Dorsolateral prefrontal cortex (tissue), 122 donors: ENCODE measurements at places on chromosomes 5 and 9. TPM values are rescaled to one million over a fixed set of nuclear protein-coding genes. Genes with fewer than 3 reads are reported as not detected.
A peak's percentile ranks its signal among the peaks of the same experiment; 100 is the strongest.

The FAM153A gene
- total RNA-seq: 58.0 TPM

The TSPAN17 gene
- 34.9 TPM for total RNA-seq

The MARCHF3 gene
- 7.1 TPM for total RNA-seq

The PCDHB2 gene
- total RNA-seq: 5.4 TPM

The C5orf15 gene
- 27.8 TPM for total RNA-seq

DNA sequence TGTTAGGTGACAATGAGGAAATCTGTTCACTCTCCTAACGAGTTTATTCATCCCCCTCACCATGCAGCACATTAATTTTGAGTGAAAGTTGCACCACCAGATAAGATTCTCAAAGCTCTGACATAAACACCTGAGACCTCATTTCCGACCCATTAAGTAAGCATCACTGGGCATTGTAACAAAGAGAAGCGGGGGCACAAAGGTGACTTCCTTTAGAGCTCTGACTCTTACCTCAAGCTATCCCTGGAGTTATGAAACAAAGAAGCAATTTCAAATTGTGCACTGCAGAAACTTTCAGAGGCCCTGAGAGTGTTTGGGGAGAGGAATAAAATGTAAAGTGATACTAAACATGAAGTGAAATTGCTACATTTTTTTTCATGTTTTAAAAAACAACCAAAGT is 29.5 kb downstream of the C5orf15 start:
- no peak for DNase-seq

GRCh38 chr5:112779531-112779930 is 41.8 kb downstream of the APC start:
- no peak for DNase-seq

DNA sequence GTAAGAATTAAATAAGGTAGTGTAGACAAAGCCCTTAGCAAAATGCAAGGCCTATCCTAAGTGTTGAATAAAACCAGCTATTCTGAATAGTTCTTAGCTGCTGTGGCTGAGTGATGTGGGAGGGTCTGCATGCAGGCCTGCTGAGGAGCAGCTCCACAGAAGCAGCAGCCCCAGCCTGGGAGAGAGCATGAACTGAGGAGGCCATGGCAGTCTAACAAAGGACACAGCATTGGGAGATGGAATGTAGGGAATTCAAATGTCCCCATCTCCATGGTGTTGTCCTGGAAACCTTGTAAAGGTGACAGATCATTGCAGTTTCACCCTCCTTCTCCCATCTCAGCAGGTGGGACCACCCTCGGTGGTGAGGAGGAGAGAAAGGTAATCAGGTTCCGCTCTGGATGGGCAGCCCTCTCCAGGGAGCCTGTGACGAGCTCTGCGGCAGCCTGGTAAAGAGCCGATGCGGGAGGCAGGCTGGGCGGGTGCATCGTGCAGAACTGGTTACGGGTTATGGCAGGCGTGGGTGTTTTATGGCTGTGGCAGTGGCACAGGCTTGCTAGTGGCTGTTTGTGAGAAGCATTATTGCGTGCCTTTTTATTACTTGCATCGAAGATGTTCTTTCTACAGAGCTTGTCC is 199.9 kb upstream of the GLRA1 start:
- no peak for DNase-seq

- DNase-seq: no peak
Observed at GRCh38 chr9:93319992-93320500, 131.4 kb upstream of the FAM120A start.

DNA sequence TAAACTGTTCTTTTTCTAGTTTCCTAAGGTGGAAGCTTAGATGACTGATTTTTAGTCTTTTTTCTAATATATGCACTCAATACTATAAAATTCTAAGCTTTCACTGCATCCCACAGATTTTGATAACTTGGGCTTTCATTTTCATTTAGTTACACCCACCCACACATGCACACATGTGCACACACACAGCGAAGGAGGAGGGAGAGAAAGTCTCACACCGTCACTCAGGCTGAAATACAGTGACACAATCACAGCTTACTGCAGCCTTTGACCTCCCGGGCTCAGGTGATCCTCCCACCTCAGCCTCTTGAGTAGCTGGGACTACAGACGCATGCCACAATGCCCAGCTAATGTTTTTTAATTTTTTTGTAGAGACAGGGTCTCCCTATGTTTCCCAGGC is 96.5 kb downstream of the SMIM23 start:
- no peak for DNase-seq

GRCh38 chr9:134959126-134959970 is 41.6 kb upstream of the FCN1 start:
- DNase-seq: peak; percentile 10

- DNase-seq: no peak
Observed at GRCh38 chr5:43209060-43209459, 17.0 kb downstream of the NIM1K start.

DNA sequence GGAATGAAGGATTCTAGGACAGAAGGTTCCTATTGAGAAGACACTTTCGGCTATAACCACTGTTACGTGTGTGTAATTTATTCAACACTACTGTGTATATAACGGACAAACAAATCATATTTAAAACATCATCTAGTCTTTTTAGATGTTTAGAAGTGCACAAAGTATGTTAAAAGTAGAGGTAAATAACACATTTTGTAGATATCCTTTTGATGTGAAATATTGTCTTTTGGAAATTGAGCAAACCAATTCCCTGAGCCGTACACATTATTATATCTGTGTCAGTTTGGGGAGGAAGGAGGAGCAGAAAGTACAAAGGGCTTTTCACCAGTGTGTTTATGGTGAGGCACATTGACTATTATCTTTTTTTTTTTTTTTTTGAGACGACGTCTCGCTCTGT is 39.1 kb upstream of the ANKRD18A start:
- no peak for DNase-seq

GRCh38 chr5:142821034-142821732 is 51.0 kb downstream of the ARHGAP26 start:
- DNase-seq: no peak

- no peak for DNase-seq
Observed at GRCh38 chr5:123803359-123803758, 291.4 kb downstream of the CSNK1G3 start.
